ENCODE measurements at places on chromosomes 2 and 18.
A peak's percentile ranks its signal among the peaks of the same experiment; 100 is the strongest.

DNA sequence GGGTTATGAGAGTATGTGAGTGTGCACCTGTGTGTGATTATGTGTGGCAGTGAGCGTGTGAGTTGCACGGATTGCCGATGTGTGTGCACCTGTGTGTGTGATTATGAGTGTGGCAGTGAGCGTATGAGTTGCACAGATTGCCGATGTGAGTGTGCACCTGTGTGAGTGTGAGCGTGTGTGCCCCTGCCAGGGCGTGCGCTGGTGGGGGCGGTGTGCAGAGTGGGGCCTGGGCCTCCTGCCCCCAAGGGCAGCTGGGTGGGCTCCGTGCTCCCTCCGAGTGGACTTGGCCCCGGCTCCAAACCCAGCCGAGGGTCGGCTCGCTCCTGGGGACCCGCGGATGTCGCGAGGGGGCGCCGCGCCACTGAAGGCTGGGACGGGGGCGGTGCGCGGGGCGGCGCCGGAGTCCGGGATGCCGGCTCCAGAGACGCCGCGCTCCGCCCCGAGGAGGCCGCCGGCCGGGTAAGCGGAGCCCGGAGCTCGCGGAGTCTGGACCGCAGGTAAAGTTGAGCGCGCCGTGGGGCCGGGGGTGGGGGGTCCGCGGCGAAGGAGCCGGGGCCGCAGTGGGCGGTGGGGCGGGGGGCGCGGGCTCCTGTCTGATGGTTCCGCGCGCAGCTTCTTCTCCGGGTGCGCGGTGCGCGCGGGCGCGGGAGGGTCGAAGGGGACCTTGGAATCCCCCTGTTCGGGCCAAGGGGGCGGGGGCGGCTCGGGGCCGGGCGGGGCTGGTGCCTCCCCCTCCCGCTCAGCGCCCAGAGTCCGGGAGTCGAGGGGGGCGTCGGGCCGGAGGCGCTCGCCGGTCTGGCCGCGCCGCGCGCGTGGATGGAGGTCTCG, at the start of gene KCNG2:
Gene KCNG2, plus strand, starts transcription at position 421 of the 828 bp plus-strand sequence. CDS start 65,730 bp downstream, outside the sequence.
- DNase-seq = no peak

- DNase-seq = no peak
Observed at GRCh38 chr2:231547315-231548110, 17.3 kb upstream of the NMUR1 start.

DNA sequence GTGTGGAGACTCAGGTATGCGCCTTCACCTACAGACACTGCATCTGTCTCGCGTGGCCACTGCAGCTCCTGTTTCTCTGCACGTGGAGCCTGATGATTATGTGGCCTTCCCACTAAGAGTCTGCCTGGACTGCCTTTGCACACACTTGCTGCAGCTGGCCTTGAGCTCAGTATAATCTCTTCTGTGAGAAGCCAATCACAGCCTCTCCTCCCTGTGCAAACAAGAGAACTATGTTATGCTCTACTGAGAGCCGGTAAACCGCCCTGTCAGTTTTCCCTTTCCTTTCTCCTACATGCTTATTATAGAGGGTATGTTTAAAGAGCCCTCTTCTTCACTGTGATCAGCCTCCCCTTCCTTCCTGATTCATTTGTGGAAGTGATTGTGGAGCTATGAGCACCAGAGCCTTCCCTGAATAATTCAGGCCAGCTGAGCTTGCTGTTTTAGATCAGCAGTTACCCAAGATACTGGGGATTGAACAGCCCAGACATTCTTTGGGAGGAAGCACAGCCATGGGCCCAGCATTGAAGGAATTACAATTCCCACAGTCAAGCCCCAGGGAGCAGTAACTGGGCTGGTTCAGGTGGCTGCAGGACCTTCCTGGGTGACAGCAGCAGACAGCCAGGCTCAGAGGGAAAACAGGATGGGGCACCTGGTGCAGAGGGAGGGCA, 3.7 kb upstream of the TGFA start:
- peak; percentile 83 for DNase-seq

GRCh38 chr2:231246171-231246842, 47.9 kb downstream of the ARMC9 start:
- DNase-seq = no peak

GRCh38 chr2:232681527-232681926, 15.6 kb upstream of the GIGYF2 start:
- no peak for DNase-seq

GRCh38 chr18:63297687-63298399, 21.7 kb downstream of the BCL2 start:
- DNase-seq = peak; percentile 69

- DNase-seq = no peak
Observed at GRCh38 chr2:75053484-75054112, 95.2 kb downstream of the POLE4 start.

- DNase-seq = no peak
Observed at GRCh38 chr2:102437122-102437521, 14.2 kb downstream of the IL18RAP start.

DNA sequence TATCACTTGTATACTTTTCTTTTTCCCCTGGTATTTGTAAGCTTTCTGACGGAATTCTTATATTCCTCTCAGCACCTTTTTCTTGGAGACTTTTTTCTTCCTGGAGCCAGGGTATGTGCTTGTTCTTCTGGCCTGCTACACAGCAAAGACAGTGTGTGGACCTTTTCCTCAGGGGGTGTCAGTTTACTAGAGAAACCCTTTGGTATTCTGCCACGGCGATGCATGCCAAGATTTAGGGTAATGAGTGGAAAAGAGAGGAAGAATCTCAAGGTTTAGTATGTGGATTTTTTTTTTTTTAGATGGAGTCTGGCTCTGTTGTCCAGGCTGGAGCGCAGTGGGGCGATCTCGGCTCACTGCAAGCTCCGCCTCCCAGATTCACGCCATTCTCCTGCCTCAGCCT, 152.2 kb downstream of the PHLPP1 start:
- no peak for DNase-seq

DNA sequence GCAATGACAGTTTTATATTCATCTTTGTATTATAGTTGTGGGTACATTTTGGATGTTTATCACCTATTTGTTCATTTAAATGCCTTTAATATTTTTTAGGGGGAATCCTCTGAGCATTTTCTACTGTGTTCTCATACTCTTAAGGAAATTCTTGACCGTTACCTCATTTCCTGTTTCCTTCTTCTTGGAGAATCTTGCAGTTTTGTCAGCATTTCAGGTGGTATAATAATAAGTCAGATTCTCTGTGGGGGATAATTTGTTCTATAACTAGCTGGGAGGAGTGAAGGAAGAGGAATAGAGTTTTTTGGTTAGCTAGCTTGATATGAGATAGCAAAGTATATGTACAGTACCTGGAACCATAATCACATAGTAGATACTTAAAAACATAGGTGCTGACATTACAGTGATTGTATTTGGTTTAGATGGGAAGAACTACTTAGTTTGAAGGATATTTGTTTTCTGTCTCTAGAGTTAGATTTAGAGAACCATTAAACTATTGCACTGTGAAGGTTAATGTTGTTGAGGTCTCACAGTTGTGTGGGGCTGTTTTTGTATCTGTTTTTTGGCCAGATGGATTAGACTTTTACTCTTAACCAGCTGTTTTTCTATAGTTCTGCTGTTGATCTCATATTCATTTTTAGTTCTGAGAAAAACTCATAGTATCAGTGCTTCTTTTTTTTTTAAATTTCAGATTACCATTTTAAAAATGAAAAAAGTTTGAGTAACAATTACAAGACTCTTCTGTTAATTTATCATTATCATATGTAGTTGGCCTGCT, 14.2 kb downstream of the MTX2 start:
- DNase-seq = no peak

DNA sequence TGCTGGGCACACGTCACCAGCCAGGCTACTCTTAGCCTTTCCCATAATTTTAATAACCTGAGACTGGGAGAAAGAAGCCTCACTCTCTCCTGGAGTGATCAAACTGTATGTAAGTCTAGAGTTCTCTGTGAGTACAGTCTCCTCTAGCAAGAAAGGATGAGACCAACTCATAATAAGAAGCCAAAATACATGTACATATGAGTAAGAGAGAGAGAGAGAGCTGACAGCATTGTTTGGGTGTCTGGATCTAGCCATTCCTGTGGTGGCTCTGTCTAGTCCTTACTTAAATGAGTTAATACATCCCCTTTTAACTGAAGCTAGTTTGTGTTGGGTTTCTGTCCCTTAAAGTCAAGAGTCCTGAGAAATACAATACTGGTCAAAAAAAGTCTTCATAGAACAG, 26.0 kb upstream of the ANXA4 start:
- no peak for DNase-seq

GRCh38 chr2:170772295-170772694, 2.1 kb downstream of the ERICH2 start:
- no peak for DNase-seq

DNA sequence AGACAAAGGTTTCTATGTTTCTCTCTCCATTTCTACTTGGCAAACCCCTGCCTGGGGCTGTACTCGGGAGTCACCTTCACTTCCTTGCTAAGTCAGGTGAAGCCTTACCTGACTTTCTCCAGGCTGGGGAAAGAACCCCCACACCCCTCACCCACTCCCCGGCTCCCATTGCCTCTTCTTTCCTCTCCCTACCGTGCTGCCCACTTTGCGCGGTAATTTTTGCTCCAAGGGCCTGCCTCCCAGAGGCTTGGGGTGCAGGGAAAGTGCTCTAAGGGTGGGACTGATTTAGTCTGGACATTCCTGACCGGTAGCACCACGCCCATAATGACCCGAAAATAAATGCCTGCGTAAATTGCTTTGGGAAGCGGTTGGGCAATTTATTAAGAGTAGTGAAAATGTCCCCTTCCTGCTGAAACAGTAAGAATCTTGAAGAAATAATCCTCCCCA, 49.1 kb upstream of the ATP6V1B1 start:
- DNase-seq = no peak

DNA sequence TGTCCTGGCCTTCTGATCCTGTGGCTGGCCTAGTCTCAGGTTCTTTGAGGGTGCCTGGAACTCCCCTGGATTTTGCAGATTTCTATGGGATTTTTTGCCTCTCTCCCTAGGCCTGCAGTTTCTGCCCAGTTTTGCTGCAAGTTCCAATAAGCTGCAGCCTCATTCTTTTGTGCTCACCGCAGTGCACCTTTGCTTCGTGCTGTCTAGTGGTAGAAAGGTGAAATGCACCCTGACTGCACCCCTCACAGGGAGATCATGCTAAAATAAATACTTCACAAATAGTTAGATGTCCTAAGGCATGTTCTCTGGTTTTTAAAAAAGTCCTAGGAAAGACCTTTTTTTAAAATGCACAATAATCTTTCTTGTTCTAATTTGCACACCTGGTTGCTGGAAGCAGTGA, 72.5 kb downstream of the GNAL start:
- no peak for DNase-seq

- peak; percentile 35 for DNase-seq
Observed at GRCh38 chr2:121128741-121129659, 156.0 kb downstream of the TFCP2L1 start.

GRCh38 chr2:19845323-19845920, 56.4 kb downstream of the TTC32 start:
- no peak for DNase-seq

GRCh38 chr2:52919673-52920072, 847.9 kb upstream of the CHAC2 start:
- no peak for DNase-seq

- no peak for DNase-seq
Observed at GRCh38 chr18:3725115-3725514, 275.1 kb downstream of the TGIF1 start.
